ENCODE measurements at places on chromosomes 11 and 22.

- no peak for DNase-seq
Observed at GRCh38 chr22:17874231-17874905, 100.1 kb upstream of the BID start.

DNA sequence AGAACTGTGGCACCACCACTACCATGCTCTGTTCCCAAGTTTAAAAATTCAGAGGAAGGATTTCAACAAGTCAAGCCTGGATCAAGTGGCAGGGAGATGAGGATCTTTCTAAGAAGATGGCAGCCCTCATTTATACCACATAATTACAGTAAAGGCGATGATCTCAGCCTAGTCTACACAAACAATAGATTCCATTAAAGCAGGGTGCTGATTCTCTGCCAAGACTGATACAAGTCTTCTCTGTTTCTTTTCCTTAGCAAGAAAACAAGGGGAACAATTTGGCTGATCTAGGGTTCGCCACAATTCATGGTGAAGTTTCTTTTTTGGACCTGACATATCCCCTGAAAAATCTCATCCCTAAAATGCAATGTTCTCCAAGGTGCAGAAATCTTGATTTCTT is 73.9 kb downstream of the PPFIBP2 start:
- DNase-seq: no peak

DNA sequence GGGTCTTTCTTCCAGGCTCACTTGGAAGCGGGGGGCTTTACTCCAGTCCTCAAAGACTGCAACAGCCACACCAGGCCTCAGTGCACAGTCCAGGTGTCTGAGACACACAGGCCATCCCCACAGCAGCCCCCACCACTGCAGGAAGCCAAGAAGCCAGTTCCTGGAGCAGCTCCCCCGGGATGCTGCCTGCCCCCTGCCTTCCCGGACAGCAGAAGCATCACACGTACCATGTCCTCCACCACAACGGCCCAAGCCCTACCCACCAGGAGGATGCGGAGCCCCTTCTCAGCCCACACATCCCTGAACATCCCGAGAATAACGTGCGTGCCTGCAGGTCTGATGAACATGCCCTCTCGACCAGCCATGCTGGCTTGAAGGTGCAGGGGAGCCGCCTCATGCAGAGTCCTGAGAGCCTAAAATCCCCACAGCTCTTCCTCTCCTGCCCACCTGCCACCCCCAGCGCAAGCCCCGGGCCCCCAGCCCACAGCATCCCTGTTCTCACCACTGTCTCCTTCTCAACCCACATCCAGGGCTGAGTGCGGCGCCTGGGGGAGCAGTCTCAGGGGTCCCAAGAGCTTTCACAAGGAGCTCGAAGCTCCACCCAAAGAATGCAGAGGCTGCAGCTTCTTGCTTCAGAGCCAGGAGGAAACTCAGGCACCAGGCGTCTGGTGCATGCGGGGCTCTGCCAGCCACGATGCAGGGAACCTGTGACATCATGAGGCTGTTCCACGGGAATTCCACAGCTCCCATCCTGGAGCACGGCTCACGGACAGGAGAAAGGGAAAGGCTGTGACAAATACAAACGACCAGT is 209.6 kb downstream of the BRD1 start:
- no peak for DNase-seq

- DNase-seq: no peak
Observed at GRCh38 chr22:19797086-19798002, 36.8 kb downstream of the TBX1 start.

DNA sequence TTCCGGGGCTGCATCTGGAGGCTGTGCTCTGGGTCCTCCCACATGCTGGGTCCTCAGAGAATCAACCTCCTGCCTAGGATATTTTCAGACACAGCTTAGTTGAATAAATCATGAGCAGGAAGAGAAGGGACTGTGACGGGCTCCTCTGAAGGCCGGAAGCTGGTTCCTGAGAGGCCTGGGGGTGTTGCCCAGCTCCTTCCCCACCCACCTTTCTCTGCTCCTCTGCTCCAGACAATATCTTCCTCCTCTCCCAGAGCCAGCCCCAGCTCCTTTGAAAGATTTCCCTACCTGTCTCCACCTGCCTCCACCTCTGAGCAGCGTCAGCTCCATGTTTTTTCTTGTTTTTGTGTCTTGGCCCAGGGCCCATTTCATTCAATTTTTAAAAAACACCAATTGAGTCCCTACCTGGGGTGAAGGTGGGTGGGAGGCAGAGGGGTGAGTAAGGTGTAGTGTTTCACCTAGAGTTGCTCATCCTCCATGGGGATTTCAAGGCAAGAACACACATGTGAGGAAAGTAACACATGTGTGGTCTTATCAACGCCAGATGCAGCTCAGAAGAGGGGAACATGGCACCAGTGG is 24.8 kb upstream of the THY1 start:
- DNase-seq: no peak

DNA sequence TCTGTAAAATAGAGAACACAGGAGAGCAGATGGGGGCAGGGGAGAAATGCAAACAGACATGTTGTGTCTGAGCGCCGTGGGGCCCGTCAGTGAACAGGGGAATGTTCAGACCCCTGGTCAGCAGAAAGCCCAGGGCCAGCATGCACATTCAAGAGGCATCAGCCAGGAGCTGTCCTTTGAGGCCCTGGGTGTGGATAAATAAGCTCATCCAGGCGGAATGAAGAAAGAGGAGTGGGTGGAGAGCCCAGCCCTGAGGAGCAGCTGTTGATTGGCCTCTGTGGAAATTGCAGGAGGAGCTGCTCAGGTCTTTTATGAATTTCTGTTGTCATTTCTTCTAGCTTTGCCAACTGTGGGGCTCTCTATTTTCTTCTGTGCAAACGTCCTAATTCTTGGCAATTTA is 49.7 kb upstream of the CECR2 start:
- DNase-seq: no peak

GRCh38 chr11:73226297-73227006 is 8.4 kb downstream of the P2RY2 start:
- DNase-seq: no peak

DNA sequence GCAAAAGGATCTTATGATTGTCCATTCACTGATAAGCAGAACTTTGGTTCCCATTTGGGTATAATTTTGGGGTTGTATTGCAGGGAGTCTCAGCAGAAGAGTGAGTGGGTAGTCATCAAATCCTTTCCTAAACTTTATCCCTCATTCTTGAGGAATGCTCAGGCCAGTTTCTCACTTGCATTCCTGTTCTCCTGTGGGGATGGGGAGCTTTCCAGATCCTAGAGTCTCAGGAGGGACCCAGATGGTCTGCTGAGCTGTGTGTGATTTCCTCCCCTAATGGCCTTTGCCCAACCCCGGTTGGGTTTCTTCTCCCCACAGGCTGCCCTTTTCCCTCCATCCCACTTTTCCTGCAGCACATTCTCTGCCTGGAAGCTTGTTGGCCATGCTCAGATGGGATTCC is 79.9 kb downstream of the MIAT start:
- no peak for DNase-seq

DNA sequence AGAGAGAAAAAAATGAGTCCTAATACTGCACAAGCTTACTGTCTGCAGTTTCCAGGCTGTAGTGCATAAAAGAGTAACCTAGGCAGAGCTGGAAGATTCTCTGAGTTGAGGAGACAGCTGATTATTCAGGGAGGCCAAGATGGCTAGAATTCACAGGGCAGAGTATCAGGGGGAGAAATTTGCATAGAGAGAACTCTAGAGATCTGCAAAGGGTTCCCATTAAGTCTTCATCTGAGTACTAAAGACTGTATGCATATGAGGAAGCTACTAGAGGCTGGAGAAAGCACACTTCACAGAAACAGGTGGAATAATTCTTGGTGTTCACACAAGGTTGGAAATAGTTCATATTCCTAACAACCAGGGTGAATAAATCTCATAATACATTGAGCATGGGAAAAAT is 66.6 kb upstream of the RRAS2 start:
- no peak for DNase-seq

DNA sequence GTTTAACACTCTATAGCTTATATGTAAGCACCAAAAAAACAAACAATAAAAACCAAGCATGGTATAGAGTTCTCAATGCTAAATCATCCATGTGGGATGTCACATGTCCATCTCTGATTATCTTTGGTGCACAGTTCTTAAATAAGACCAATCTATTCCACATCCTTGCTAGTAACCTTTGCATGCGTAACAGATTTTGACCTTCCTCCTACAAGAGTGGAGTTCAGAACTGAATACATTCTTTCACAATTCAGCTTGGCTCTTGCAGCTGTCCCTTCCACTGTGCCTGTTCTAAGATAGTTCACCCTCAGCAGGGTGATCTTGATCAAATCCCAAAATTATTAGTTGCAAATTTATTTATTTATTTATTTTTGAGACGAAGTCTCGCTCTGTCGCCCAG is 21.1 kb downstream of the PRR14L start:
- DNase-seq: no peak

DNA sequence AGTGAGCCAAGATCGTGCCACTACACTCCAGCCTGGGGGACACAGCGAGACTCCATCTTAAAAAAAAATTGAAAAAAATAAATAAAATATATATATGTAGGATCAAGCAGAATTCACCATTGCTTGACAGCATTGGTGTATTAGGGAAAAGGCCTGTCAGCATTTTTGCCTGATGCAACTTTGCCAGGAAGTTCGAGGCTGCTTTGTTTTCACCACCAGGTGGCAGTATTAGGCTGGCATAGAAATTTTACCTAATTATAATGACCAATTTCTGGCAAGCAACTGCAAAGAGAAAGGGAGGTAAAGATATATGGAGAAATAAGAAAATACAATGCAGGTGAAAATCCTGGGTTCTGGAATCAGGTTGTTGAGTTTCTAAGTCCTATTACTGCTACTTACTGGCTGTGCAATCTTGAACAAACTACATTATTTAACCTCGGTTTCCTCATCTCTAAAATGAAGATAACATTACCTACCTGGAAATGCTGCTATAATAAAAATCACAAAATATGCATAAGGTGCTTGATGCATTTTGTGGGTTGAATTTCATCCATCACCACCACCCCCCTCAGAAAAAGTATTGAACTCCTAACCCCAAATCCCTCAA is 24.7 kb downstream of the LAYN start:
- DNase-seq: peak; percentile 71

DNA sequence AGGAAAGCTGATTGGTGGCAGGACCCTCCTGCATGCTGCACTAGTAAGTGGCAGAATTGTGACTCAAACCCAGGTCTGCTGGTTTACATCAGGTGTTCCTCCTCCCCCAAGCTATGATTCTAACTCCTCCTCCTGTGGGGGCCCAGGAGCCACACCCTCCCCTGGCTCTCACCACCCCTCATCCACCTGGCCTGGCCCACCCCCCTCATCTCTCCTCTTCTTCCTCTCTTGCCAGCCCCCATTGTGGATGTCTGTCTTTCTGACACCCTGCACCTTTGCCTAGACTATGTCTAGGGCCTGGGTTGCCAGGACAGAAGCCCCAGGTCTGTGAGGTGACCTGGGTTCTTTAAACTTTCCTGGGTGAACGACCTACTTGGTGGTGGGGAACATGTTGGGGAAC is 59.9 kb downstream of the GRIK4 start:
- no peak for DNase-seq

DNA sequence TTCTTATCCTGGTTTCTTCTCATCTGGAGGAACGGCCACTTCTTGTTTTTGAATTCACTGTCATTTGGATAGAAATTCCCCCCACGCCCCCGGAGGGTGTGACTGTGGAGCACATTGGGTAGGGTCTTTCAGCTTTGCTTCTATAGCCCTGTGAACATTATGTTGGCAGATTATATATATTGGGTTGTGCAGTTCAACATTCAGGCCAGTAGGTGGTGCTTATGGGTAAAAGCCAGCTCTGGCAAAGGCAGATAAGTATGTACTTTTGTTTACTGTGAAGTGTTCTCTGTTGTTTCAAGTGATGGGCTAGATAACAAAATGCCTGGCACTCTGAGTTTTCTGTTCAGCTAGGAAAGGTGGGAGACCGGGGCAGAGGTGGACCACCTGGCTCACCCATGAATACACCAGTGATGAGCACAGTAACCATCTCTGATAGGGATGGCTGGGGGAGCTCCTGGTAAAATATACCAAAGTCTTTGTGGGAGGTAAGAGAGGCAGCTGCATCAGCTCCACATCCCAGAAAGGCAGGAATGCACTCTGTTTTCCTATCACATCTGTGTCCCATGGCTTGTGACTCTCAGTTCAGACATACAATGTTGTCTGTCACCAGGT is 1348.2 kb upstream of the RAG2 start:
- DNase-seq: no peak

DNA sequence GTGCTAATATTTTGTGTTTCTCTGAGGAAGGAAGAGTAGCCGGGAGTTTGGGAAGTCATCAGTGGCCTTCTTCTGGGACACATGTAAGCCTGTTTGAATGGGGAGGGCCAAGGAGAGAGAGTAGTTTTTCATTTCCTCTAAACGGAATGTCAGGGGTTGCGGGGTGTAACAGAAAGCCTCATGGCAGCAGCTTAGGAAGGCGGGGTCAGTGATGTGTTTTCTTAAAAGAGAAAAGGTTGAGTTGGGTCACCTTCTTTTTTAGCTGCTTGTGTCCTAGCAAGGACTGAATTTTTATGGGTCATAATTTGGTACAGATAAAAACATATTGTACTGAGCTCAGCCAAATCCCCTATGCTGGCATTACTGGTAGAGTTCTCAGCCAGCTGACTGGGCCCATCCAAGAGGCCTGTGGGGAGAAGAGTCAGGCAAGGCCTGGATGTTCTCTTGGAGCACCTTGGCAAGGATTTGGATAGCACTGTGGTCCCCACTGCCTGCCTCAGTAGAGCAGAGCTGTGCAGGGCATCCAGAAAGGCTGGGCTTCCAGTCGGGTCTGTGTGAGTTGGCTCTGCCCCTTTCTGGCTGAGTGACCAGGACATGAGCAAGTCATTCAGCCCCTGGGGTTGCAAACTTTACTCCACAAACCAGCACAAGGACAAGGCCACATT is 29.4 kb upstream of the NAV2 start:
- DNase-seq: no peak

DNA sequence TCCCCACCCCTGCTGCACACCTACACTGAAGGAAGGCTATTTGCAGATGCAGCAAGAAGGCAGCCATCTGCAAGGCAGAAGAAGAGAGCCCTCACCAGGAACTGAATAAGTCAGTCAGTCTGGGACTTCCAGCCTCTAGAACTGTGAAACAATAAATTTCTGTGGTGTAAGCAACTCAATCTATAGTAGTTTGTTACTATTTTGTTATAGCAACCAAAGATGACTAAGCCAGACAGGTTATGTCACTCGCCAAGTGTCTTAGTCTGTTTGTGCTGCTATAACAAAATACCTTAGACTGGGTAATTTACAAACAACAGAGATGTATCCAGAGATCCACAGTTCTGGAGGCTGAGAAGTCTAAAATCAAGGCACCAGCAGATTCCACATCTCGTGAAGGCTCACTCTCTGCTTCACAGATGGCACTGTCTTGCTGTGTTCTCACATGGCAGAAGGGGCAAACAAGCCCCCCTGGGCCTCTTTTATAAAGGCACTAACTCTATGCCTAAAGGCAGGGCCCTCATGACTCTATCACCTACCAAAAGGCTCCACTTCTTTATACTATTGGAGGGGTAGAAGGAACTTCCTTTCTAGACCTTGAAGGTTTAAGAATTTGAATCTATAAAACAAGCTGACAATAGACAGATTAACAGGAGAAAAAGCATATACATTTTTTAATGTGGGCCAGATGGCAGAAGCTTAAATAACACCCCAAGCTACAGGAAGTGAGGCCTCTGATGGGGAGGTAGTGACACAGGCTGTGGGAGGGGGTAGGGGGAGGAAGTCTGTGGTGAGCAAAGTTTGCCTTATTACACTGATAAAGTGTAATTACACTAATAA is 12.3 kb downstream of the APOL6 start:
- DNase-seq: peak; percentile 66

Measured in activated CD4-positive, alpha-beta T cell treated with anti-CD3 and anti-CD28 coated beads for 4 hours (primary cell).